ENCODE measurements at places on chromosomes 5 and 9.

- DNase-seq = no peak
These were observed 178.5 kb downstream of the C9orf152 start for GRCh38 chr9:110029429-110029955.

DNA sequence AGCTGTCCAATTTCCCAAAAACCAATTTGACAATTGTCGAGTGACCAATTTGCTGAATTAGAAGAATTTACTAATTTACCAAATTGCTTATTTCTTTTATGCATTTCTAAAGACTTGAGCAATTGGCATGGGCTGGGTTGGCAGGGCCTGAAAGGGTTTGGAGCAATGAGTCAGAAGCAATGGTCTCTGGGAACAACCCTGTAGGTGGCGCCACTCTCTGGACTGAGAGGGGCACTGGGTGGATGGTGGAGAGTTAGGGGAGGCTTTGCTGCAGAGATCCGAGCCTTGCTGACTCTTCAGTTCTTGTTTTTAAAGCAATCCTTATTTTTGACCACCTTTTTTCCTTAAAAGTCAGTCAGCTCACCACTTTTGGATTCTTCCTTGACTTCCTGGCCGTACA lies 71.5 kb upstream of the RPS23 start:
- DNase-seq = peak; percentile 14

GRCh38 chr5:1226231-1226630 lies 1.1 kb downstream of the SLC6A18 start:
- no peak for DNase-seq

GRCh38 chr5:172713113-172713808 lies 57.7 kb downstream of the DUSP1 start:
- peak; percentile 76 for DNase-seq

GRCh38 chr5:159916841-159917761 lies 819 bp downstream of the ADRA1B start:
- DNase-seq = no peak

DNA sequence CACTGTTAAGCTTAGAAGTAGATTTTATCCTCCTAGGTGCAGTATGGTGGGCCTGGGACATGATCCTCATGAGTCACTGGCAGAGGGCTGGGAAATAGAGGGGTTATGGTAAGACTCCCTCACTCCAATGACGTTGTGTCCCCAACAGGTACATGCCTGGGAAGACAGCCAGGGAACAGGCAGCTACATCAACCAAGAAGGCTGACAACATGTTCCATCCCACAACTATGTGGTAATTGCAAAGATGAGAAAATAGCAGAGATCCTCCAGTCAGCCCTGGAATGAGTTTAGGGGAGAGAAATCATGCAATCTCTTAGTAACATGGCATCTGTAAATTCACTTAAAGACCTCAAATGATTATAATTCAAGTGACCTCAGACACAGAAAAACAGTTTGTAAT lies 114.4 kb upstream of the LIFR start:
- no peak for DNase-seq

DNA sequence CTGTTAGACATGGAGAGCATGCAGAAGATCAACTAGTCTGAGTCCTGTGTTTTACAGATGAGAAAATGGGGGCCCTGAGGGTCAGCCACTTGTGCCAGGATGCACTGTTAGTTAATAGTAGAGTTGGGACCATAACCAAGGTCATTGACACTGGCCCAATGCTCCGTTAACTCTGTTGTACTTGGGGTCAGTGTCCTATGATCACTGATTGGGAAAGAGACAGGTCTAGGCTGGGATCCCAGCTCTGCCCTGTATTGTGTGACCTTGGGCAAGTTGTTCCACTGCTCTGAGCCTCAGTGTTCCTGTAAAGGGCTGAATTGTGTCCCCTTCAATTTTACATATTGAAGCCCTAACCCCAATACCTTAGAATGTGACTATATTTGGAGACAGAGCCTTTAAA lies 70.0 kb downstream of the GDNF start:
- DNase-seq = no peak

DNA sequence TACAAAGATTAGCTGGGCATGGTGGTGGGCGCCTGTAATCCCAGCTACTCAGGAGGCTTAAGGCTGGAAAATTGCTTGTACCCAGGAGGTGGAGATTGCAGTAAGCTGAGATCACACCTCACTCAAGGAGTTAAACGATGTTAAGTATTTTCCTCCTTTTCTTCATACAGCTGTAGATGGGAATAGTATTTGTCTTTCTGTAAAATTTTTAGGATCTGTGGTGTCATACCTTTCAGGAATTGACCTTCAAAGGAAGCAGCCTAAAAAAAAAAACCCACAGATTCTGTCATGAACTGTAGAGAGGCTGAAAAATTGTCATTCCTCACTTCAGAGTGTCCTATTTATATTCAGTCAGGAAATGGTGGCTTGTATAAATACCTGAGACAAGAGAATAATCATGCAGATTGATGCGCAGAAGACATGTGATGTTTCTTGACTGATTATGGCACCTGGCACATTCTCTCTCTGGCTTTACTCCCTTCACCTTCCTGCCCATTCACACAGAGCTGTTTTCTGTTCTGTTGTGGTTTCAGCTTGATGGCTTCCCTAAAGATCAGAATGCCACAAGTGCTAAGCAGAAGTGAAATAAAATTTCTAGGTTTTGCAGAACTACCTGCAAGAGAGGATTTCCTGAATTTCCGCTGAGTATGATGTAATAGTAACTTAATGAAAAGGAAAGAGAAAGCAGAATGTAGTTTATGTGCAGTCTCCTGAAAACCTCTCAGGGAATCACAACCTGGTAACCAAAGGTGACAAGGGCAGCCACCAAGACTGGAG lies 3.8 kb downstream of the IFNA1 start:
- DNase-seq = no peak

GRCh38 chr5:114726131-114726530 lies 364.3 kb downstream of the KCNN2 start:
- no peak for DNase-seq

GRCh38 chr5:180156141-180156540 lies 52.9 kb downstream of the RASGEF1C start:
- DNase-seq = no peak

- DNase-seq = no peak
These were observed 167.5 kb downstream of the CDK5RAP2 start for GRCh38 chr9:120412425-120412951.

Data from activated T-cell treated with anti-CD3 and anti-CD28 coated beads for 1 hour (primary cell).